ENCODE measurements at places on chromosomes 2 and 18.

DNA sequence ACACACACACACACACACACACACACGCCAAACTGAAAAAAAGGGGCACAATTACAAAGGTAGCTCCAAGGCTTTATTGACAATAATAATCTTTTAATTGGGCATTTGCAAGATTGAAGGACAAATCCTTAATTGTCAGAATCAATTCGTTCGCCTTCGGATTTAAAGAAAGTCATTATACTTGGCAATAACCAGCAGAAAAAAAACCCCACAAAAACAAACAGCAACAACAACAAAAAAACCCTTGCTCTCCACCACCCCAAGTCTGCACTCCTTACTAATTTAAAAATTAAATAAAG, 1.8 kb upstream of the HOXD8 start:
- no peak for DNase-seq

GRCh38 chr2:194104687-194105086, 1552.3 kb upstream of the SLC39A10 start:
- no peak for DNase-seq

- DNase-seq: no peak
Observed at GRCh38 chr18:70553936-70554260, 265.1 kb downstream of the SOCS6 start.

DNA sequence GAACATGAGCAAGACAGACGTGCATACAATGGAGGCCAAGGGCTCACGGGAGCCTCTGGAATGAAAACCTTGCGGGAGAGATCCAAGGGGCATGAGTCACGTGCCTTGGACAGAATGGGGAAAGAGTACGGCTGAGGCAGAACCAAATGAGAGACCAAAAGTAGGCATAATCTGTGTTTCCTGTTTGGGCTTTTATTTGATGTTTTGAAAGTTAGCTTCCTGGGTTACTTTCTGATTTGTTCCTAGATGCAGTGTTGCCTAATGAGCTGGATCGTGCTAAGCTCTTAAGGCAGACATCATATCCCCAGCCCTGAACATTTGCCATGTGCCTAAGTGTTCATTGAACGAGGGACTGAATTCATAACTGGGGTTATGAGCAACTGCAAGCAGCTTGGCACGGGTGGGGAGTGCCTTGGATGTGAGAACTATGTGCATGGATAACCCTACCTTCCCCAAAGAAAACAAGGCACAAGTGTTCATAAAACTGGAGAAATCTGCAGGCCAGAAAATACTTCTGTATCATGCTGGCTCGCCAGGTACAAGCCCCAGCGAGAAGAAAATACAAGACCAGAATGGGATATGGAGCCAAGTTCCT, 60.3 kb upstream of the RPL31 start:
- DNase-seq: no peak

GRCh38 chr2:42756966-42757513, 6.9 kb downstream of the OXER1 start:
- DNase-seq: no peak

GRCh38 chr2:173606619-173607248, 252.1 kb downstream of the CDCA7 start:
- DNase-seq: no peak

GRCh38 chr18:36269157-36269556, 28.4 kb upstream of the FHOD3 start:
- DNase-seq: no peak

DNA sequence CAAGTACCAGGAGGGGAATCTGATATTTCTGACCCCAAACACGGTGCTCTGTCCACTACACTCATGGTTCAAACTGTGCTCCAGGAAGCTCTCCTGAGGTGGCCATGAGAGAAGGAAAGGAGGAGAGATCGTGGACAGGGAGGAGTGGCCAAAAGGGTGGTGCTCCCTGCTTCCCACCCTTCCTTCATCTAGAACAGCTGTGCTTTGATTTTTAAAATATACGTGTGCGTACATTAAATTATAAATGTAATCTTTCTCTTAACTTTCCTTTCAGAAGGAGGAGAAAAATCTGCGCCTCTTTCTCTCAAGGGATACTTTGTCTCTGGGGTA, 8.2 kb upstream of the CHRNA1 start:
- DNase-seq: no peak

GRCh38 chr2:195395362-195395761, 261.7 kb upstream of the SLC39A10 start:
- no peak for DNase-seq

DNA sequence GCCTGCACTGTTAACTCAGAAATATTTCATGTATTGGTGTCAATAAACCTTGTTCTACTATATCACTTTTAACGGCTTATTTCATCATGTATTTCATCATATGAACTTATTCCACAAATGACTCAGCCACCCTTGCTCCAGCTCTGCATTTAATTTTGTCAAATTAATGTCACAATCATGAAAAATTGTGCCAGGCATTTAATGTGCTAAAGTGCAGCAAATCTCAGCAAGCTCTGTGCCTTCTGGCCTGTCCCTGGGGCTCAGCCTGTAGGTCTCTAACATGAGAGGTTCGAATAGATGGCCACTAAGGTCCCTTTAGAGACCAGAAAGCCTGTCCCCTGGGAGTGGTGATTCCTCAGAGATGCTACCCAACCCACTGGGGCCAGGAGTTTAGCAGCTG, 28.6 kb downstream of the BOD1L2 start:
- no peak for DNase-seq

DNA sequence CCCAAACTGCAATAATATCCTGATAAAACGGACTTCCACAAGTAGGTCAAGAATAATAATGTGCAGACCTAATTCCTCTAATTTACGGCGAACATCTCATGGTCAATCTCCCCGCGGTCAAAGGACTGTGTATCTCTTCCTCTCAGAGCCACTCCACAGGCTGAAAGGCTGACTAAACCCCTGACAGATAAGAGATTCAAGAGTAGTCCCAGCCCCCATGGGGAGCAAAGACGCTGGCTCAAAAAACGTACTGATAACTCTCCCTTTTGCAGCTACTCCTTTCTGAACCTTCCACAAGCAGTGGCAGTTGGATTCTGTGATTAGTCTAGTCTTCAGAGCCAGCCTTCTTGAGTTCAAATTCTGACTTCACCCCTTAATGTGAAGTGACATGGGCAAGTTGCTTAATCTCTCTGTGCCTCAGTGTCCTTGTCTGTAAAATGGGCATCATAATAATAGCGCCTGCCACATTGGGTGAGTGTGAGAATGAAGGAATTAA, 19.7 kb upstream of the IL18R1 start:
- no peak for DNase-seq

DNA sequence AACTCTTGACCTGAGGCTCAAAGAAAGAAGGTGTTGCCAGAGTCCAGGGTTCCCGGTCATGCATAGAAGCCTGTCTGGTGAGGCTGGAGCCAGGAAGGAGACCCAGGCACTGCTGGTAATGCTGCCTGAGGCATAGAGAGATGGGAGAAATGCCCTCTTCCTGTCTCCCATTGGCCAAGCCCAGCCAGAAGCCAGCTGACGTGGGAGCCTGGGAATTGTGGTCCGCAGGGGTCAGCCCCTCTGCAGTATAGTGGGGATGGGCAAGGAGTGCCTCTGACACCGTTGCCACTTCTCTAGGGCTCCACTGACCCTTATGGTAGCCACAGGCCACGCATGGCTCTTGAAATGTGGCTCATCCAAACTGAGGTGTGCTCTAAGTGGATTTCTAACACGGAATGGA, 95.7 kb downstream of the CTIF start:
- no peak for DNase-seq

DNA sequence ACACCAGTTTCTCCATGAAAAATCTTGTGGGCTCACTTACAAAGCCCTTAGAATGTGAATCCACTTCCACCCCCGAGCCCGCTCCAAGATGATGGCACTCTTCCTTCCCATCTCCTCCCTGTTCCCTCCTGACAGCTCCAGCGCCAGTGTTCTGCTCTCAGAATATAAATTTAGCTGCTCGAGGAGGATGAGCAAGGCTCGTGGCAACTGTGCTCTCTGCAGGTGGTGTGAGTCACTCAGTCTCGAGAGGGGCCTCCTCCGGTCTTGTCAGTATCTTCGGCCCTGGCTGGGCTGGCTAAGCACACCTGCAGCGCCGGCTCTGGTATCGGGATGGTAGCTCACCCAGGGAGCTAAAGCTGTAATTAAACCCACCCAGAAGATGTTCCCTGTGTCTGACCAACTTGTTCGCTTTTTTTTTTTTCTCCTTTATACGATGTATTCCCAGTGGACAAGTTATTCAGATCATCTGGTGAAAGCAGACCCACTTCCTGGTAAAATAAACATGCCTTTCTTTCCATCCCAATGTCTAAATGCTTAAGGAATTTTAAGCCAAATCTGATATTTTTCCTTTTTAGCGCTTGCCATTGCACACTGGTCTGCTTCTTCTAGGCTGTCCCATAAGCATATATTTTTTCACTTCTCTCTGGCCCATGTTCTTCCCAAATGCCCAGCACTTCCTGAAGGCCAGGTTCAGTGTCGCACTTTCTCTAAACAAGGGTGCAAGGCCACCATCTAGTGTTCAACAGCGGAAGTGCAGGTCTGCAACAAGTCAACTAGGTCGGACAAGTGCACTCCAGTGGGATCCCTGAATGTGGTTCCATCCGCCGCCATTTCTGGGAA, 31.4 kb upstream of the YPEL5 start:
- peak; percentile 68 for DNase-seq

- DNase-seq: no peak
Observed at GRCh38 chr2:211816754-211817153, 721.8 kb downstream of the ERBB4 start.

DNA sequence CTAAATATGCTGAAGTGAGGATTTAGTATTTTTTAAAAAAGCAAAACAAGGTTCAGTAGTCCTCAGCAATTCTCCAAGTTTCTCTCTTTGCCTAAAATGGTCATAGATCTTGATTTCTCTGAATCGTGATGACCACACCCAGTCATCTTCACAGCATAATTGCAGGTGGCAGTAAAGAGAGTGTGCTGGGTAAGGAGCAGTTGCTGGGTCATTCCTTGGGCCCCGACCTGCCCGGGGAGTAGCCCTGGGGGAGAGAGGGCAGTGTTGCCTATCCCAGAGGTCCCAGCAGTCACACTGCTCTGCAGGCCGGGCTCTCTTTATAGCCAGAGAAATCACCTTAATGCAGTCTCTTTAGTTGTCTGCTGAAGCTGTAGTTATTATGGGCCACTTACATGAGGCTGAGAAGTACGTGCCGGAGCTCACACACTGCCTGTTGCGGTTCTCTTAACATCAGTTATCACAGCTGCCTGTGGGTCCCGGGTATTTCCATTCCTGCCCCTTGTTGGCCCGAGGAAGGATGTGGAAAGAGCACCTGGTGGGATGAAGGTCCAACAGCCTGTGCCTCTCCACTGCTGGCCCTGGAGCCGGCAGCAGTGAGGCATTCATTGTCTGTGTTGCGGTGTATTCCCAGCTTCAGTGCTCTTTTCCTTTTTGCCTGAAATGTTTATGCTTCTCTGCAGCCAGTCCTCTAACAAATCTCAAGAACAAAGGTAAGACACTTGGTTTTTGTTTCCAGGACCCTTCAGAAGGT, 230.1 kb downstream of the ALPK2 start:
- DNase-seq: no peak

DNA sequence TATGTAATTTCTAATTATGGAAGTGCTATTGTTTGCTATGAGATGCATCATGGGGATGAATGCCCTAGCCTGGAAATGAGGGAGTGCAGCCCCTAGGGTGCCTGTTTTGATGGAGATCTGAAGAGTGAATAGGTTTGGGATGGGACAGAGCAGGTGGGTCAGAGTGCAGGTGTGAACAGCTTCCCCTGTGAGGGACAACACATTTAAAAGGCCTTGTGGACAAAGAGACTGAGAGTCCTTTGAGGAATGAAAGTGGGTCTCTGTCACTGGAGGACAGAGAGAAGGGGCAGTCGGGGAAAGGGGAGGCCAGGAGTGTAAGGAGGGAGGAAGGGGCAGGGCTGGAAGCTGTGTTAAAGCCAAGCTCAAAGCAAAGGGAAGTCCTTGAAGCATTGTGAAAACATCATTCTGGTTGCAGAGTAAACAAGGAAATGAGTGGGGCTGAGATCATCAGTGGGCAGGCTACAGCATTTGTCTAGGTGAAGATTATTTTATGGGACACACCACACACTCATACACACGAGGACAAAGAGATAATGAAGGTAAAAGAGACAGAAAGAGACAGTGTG, 877.6 kb downstream of the SLC4A3 start:
- peak; percentile 39 for DNase-seq

GRCh38 chr2:25168256-25169072, at the start of gene POMC:
POMC (minus strand) TSS chr2:25168580; CDS start chr2:25164772, 3,808 bp downstream.
- peak; percentile 24 for DNase-seq

DNA sequence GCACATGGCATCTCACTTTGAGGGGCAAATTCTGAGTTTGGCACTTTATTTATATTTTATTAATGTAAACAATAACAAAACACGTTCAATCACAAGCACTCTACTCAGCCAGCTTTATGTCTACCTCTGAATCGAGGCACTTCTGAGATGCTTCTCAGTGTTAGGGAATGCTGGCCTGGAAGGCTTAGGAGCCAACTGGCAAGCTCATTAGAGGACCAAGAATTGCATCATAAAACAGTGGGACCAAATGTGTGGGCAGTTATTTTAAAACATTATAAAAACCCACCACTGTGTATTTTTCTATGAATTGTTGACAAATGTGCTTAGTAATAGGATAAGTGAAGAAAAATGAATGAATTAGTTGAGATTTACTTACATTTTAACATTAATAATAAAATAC, 46.8 kb upstream of the SMIM21 start:
- no peak for DNase-seq

- DNase-seq: no peak
Observed at GRCh38 chr2:109519513-109519912, 94.3 kb downstream of the SEPTIN10 start.

DNA sequence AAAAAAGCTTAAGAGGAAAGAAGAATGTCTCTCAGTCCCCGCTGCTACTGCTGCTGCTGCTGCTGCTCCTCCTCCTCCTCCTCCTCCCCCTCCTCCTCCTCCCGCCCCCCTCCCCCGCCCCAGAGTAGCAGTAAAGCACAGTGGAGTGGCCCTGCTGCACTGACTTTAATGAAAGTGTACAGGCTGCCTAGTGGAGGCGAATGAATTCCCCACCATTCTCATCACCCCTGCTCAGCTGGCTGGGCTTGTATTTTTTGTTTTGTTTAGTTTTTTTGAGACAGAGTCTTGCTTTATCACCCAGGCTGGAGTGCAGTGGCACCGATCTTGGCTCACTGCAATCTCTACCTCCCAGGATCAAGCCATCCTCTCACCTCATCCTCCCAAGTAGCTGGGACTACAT, 34.3 kb downstream of the GORASP2 start:
- no peak for DNase-seq

GRCh38 chr18:75223687-75224347, 13.2 kb downstream of the TSHZ1 start:
- no peak for DNase-seq

All from A549 (cell line).